ENCODE measurements at places on chromosomes 7 and 10.

- DNase-seq, result no peak
These were observed 68.0 kb downstream of the DIP2C start for GRCh38 chr10:621513-621912.

- DNase-seq, result no peak
These were observed 890.0 kb downstream of the GRM8 start for GRCh38 chr7:126362746-126363145.

GRCh38 chr7:106222545-106222944 is 62.2 kb downstream of the NAMPT start:
- no peak for DNase-seq

- DNase-seq, result no peak
These were observed 253.8 kb downstream of the CSTF2T start for GRCh38 chr10:51445588-51445987.

GRCh38 chr7:132161533-132161915 is 414.7 kb downstream of the PLXNA4 start:
- no peak for DNase-seq

DNA sequence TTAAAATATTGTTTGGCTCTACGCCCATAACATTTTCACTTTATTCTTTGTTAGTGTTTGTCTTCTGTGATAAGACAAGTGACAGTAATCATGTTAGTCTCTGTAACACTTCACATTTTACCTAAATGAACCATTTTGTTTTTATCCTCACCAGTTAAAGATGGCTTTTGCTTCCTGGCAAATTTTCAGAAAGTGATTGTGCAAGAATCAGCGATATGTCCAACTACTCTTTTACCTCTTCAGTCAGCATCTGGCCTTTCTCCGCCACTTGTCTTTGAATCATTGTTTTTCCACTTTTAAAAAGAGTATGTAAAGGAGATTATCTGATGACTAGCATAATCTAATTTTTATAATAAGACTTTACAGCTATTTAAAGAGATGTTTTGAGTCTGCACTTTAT is 3.5 kb downstream of the DGKB start:
- no peak for DNase-seq

DNA sequence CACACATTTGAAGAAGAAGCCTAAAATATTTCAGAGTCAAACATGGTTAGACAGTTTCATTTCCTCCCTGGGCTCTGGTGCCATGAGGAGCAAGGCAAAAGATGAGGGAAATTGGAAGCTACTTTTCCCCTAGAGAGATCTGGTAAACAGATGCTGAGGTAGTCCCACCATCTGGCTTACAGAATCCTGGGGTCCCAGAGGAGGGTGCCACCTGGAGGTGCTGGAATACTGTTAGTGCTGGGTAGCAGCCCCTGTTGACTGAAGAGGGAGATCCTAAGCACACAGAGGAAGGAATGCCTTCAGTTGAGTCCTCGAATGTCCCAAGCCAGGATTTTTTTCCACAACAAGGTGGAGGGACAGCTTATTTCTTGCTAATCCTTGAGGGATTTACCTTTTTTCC is 160.1 kb downstream of the FZD1 start:
- DNase-seq, result no peak

GRCh38 chr7:101990811-101991418 is 173.5 kb downstream of the CUX1 start:
- no peak for DNase-seq

DNA sequence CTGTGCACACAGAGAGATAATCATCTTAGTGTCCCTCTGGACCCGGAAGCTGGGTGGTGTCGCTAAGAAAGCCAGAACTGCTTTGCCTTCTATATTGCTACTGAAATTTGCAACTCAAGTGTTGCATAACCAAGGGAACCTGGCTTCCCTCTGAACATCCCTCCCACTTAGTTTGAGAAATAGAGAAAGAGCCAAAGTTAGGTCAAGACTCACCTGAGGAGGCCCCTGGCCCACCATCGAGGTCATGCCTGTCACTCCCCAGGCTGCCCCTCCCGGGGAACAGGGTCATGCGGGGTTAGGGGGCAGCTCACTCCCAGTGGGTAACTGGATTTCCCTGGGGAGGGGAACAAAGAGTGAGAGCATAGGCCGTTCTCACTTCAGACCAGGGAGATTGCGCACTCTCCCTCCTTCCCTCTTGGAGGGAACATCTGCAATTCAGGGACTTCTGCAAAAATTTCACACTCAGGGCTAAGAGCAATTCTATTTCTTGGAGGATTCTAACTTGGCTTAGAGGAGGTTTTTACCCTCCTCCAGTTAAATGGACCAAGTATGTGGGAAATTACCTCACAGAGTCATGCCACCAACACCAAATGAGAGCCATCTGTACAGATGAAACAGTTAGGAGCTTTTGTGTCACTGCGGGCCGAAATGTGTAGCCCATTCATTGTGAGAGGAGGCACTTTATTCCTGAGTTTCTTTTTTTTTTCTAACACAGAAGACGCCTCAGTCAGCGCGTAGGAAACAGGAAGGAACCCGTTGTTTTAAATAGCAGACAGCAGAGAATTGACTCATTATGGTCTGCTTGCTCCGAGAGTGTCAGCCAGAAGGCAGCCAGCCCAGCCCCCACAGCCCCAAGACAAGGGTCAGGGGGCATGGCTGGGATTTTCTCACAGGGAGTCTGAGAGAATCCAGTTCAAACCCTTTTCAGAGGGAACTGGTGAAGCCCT is 221.3 kb downstream of the ARHGAP12 start:
- no peak for DNase-seq

DNA sequence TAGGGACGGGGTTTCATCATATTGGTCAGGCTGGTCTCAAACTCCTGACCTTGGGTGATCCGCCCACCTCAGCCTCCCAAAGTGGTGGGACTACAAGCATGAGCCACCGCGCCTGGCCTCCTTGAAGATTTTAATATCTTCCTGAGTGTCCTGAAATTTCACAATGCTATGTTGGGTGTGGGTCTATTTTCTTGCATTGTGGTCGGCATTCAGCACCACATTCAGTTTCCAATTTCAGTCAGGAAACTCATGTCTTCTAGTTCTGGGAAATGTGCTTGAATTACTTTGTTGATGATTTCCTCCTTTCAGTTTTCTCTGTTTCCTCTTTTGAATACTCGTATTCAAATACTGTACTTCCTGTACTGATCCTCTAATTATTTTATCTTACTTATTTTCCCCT is 49.3 kb upstream of the IL6 start:
- DNase-seq, result no peak

DNA sequence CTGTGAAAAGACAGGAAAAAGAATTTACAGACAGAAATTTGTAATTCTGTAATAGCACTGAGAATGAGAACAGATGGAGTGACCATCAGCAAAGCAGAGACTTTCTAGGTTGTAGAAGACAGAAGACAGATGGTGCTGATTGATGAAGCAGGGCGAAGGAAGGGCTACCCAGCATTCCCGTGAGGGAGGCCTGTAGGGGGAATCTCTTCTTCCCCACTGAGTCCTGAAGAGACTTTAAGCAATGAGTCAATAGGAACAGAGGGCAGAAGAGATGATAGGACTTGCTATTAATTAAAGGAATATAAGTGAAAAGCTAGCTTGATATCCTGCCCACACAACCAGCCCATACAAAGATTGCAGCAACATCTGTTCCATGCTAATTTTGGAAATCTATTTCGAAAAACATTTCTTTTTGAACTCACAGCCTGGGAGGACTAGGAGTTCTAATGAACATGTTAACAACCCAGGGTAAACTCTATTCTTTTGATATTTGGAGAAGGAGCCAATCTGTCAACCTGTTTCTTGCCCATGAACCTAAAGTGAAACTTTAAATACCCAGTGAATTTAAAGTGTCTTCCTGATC is 44.1 kb downstream of the RALA start:
- no peak for DNase-seq

- DNase-seq, result no peak
These were observed 13.4 kb downstream of the HNRNPF start for GRCh38 chr10:43395571-43396060.

DNA sequence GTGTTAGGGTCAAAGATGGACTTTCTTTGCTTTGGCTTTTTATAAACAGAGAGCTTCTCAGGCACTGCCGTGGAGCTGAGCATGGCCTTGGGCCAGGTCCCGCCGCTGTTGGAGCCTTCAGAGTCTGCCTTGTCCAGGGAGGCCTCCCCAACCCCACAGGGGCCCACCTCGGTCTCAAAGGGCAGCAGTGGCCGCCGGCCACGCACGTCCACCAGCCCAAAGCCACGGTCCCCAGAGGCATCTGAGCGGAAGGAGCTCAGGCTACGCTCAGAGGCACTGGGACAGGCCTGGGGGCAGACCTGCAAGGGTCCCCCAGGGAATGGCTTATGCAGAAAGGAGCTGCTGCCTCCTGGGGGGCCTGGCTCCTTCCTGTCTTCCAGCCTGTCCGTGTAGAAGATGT is 105.0 kb downstream of the DLG5 start:
- DNase-seq, result no peak

- no peak for DNase-seq
These were observed 328.4 kb upstream of the C7orf33 start for GRCh38 chr7:148261996-148262688.
